Activated CD8-positive, alpha-beta memory T cell treated with anti-CD3 and anti-CD28 coated beads, Interleukin-2, amount 10 ng/mL, durations not matched to agents 7 days and 5 days (primary cell): ENCODE measurements at places on chromosomes 11 and 22. TPM values are rescaled to one million over a fixed set of nuclear protein-coding genes. Genes with fewer than 3 reads are reported as not detected.
A peak's percentile ranks its signal among the peaks of the same experiment; 100 is the strongest.

Gene SCUBE1
- 0.40 TPM for total RNA-seq

Gene GUCY1A2
- total RNA-seq, result not detected

Gene ART1
- total RNA-seq, result not detected

Gene CNTF
- total RNA-seq, result 3.4 TPM

Gene RTN4RL2
- not detected for total RNA-seq

Gene HARBI1
- 5.9 TPM for total RNA-seq

Gene PTPMT1
- 50.2 TPM for total RNA-seq

Gene DUSP8
- total RNA-seq, result 0.50 TPM

Gene SMIM38
- total RNA-seq, result 0.26 TPM

Gene CATSPER1
- total RNA-seq, result not detected

Gene E2F8
- 46.9 TPM for total RNA-seq

Gene GGTLC2
- total RNA-seq, result not detected

DNA sequence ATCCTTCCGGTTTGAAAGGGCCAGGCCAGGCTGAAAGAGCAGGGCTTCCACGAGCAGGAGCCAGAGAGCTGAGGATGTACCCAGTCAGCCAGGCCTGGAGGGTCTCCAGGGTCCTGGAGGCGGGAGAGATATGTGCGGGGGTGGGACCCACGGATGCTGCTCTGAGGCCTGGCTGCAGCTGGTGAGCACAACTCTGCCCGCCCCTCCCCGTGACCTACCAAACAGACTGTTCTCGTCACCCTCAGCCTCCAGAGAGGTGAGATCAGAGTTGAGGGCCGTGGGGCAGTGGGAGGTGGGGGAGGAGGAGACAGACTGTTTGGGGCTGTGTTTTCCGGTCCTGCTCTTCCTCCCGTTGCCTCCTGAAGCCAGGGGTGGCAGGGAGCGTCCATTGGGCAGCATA, 42.2 kb downstream of the TRIOBP start:
- H3K27ac ChIP-seq, result no peak overlapping the region
- peaks cover 1% of the 10 kb centered on the region for H3K36me3 ChIP-seq
- H3K27me3 ChIP-seq, result no peaks in the 10 kb centered on the region
- peaks cover 10% of the 10 kb centered on the region for H3K4me1 ChIP-seq

DNA sequence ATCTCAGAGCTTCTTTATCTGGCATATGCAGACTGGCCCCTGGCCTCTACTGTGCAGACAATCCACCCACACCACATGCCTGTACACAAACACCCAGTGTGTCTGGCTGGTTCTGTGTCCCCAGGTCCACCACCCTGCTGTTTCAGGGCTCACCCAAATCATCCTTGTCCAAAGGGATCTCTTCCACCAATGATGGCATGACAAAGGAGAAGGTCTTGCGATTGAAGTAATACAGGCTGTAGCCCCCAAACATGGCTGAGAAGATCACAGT, 1.7 kb downstream of the SLC37A4 start:
- peak overlapping the region; percentile 83 for H3K27ac ChIP-seq
- H3K4me3 ChIP-seq, result peak overlapping the region; percentile 71
- no peaks in the 10 kb centered on the region for H3K27me3 ChIP-seq
- DNase-seq, result no peak
- peaks cover 12% of the 10 kb centered on the region for H3K36me3 ChIP-seq

DNA sequence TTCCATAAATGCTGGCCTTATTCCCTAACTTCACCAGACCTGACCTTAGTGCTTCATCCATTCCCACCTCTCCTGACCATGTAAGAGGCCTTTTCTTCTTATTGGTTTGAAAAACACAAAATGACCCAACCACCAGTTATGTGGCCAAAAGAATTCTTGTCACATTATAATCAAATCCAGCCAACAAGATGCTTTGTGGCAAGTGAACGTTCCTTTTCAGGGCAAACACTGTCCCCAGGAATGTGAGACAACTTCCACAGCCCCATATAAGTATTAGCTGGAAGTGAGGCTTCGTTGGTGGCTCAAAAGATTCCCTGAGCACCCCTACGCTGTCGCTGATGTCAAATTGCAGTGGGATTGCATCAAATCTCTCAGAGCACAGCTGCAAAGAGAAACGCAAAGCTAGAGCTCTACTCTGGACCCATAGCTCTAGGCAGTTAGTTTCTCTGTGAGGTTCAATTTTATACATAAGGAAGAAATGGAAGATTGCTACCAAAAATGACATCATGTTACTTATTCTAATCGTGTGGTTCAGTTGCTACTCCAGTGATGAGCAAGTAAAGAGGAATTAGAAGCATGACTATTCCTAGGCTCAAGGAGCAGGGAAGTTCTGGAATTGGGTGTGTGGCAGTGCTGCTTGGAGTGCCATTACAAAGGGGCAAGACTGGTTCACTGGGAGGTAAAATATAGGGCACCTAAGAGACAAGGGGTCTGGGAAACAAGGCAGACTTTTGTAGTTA, 26.1 kb downstream of the GLYATL1 start:
- H3K27ac ChIP-seq, result no peak overlapping the region
- no peak for DNase-seq

- no peak for DNase-seq
- no peaks in the 10 kb centered on the region for H3K4me1 ChIP-seq
- H3K4me3 ChIP-seq, result no peak overlapping the region
- no peak overlapping the region for H3K27ac ChIP-seq
These were observed 133.4 kb downstream of the DBX1 start for GRCh38 chr11:20026629-20027555.

DNA sequence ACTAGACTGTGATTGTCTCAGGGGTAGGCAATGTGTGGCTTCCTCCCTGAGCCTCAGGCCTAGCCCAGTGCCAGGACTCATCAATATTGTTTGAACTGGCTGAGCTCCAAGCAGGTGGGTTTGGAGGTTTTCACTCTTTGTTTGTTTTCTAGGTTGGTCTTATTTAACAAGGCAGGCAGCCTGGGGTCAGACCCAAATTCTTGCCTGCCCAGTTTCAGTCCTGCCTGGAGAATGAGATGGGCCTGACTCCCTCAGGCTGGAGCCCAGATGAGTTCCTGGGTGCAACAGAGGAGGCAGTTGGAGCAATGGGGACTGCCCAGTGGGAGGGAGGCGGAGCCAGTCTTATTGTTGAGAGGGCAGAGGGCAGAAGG, 28.3 kb upstream of the TP53I11 start:
- no peaks in the 10 kb centered on the region for H3K27me3 ChIP-seq
- no peak for DNase-seq
- peaks cover 26% of the 10 kb centered on the region for H3K4me1 ChIP-seq
- no peak overlapping the region for H3K4me3 ChIP-seq
- H3K27ac ChIP-seq, result no peak overlapping the region

DNA sequence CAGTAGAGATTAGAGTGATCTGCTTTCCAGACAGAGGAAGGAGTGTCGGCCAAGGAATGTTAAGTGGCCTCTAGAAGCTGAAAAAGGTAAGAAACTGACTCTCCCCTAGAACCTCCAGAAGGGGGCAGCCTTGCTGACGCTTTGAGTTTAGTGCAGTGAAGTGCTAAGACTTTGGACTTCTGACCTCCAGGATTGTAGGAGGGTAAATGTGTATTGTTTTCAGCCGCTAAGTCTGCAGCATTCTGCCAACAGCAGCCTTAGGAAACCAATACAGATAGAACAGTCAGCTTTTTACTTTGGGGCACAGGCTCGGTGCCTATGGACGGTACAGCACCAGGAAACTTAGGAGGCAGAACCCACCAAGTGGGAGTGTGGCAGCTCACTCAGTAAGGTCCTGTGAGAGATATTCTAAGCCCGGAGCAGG, 3.6 kb upstream of the TBC1D22A start:
- peaks cover 39% of the 10 kb centered on the region for H3K4me1 ChIP-seq
- peak overlapping the region; percentile 36 for H3K27ac ChIP-seq
- peak; percentile 69 for DNase-seq
- H3K36me3 ChIP-seq, result peaks cover 15% of the 10 kb centered on the region
- H3K4me3 ChIP-seq, result no peak overlapping the region

DNA sequence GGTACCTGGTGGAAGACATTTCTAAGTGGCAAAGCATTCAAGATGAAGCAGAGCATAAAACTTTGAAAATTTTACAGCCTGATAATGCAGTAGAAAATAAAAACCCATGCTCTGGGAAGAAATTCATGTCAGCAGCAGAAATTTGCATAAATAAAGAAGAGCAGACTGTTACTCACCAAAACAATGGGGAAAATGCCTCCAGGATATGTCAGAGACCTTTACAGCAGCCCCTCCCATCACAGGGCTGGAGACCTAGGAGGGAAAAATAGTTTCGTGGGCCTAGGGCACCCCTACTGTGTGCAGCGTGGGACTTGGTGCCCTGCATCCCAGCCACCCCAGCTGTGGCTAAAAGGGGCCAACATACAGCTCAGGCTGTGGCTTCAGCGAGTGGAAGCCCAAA, 5.4 kb upstream of the DKK3 start:
- peaks cover 5% of the 10 kb centered on the region for H3K4me1 ChIP-seq
- no peak overlapping the region for H3K4me3 ChIP-seq
- H3K27ac ChIP-seq, result no peak overlapping the region
- H3K36me3 ChIP-seq, result no peaks in the 10 kb centered on the region
- peaks cover 67% of the 10 kb centered on the region for H3K27me3 ChIP-seq

GRCh38 chr22:25111579-25112517, 87.8 kb upstream of the CRYBB3 start:
- no peak overlapping the region for H3K27ac ChIP-seq
- H3K4me3 ChIP-seq, result no peak overlapping the region
- peaks cover 10% of the 10 kb centered on the region for H3K4me1 ChIP-seq
- H3K27me3 ChIP-seq, result no peaks in the 10 kb centered on the region
- no peaks in the 10 kb centered on the region for H3K36me3 ChIP-seq
- no peak for DNase-seq

GRCh38 chr11:112722876-112723275, 238.3 kb upstream of the NCAM1 start:
- no peak overlapping the region for H3K27ac ChIP-seq
- DNase-seq, result no peak
- H3K4me1 ChIP-seq, result no peaks in the 10 kb centered on the region
- H3K4me3 ChIP-seq, result no peak overlapping the region

- H3K27ac ChIP-seq, result no peak overlapping the region
- peaks cover 2% of the 10 kb centered on the region for H3K36me3 ChIP-seq
- peaks cover 8% of the 10 kb centered on the region for H3K27me3 ChIP-seq
- no peak overlapping the region for H3K4me3 ChIP-seq
- H3K4me1 ChIP-seq, result peaks cover 4% of the 10 kb centered on the region
These were observed 16.6 kb upstream of the STK33 start for GRCh38 chr11:8610532-8611116.

- DNase-seq, result no peak
- no peaks in the 10 kb centered on the region for H3K4me1 ChIP-seq
- H3K27me3 ChIP-seq, result no peaks in the 10 kb centered on the region
- H3K4me3 ChIP-seq, result no peak overlapping the region
These were observed 1430.1 kb downstream of the LRRC4C start for GRCh38 chr11:40029391-40029790.

- DNase-seq, result no peak
- H3K36me3 ChIP-seq, result no peaks in the 10 kb centered on the region
- no peaks in the 10 kb centered on the region for H3K4me1 ChIP-seq
- H3K27me3 ChIP-seq, result peaks cover 3% of the 10 kb centered on the region
These were observed 450.6 kb upstream of the B3GAT1 start for GRCh38 chr11:134862587-134863195.

DNA sequence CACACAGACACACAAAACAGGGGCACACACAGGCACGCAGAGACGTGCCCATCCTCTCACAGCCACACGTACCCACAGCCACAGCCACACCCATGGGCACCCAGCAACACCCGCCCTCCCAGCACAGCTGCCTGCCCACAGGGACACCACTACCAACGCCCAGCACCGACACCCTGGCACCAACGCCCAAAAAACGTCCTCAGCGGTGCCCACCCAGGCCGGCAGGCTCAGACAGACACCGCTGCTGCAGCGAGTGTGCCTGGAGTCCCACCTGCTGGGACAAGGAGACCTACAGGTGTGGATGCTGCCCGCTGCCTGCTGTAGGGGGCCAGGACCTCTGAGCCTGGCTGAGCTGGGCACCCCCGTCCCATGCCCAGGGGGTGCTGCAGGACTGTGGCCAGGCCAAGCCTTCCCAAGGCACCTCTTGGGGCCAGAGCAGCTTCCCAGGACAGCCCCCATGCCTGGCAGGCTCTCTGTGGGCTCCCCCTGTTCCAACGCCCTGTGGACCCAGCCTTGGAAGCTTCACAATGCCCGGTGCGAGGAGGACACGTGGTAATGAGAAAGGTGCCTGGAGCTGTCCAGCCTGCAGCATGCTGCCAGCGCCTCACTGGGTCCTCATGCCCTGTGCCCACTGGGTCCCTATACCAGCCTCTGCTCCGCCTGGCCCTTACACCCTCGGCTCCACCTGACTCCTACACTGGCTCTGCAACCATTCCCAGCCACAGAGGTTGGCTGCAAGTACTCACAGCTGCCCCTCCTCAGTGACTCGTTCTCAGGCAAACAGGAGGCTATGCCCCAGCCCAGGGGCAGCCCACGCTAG, 45.8 kb upstream of the TH start:
- H3K27ac ChIP-seq, result no peak overlapping the region
- H3K4me1 ChIP-seq, result peaks cover 9% of the 10 kb centered on the region
- H3K36me3 ChIP-seq, result no peaks in the 10 kb centered on the region
- peak; percentile 39 for DNase-seq
- peaks cover 9% of the 10 kb centered on the region for H3K27me3 ChIP-seq
- no peak overlapping the region for H3K4me3 ChIP-seq

GRCh38 chr11:8207080-8208000, 38.5 kb upstream of the RIC3 start:
- no peaks in the 10 kb centered on the region for H3K4me1 ChIP-seq
- no peak for DNase-seq
- no peak overlapping the region for H3K27ac ChIP-seq
- H3K4me3 ChIP-seq, result no peak overlapping the region

GRCh38 chr11:109956124-109956793, 136.9 kb upstream of the ZC3H12C start:
- peak overlapping the region; percentile 20 for H3K4me3 ChIP-seq
- peaks cover 12% of the 10 kb centered on the region for H3K4me1 ChIP-seq
- no peak for DNase-seq
- H3K27me3 ChIP-seq, result peaks cover 32% of the 10 kb centered on the region

GRCh38 chr11:35337136-35337913, 82.0 kb downstream of the SLC1A2 start:
- peaks cover 4% of the 10 kb centered on the region for H3K36me3 ChIP-seq
- peaks cover 14% of the 10 kb centered on the region for H3K4me1 ChIP-seq
- peaks cover 4% of the 10 kb centered on the region for H3K27me3 ChIP-seq
- no peak overlapping the region for H3K4me3 ChIP-seq
- H3K27ac ChIP-seq, result no peak overlapping the region

- no peaks in the 10 kb centered on the region for H3K27me3 ChIP-seq
- H3K4me1 ChIP-seq, result no peaks in the 10 kb centered on the region
- H3K27ac ChIP-seq, result no peak overlapping the region
- H3K4me3 ChIP-seq, result no peak overlapping the region
- DNase-seq, result no peak
These were observed 1374.2 kb downstream of the FAM181B start for GRCh38 chr11:81359476-81359875.

DNA sequence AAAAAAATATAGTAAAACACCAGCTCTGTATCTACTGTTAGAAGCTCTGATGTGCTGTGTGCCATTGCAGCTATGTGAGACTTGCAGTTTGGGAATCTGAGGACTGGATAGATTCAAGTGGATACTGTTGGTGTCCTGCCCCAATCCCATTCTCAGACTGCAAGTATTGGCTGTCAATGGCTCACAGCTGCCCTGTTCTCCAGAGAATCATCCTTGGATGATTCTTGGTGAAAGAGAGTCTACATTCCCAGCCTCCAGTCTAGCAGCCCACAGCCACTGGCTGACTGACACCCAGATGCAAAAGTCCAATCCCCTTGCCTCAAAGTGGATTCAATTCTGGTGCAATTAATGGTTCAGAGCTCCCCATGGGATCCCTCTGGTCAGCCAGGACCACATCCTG, 206.1 kb upstream of the MTNR1B start:
- no peak overlapping the region for H3K4me3 ChIP-seq
- H3K4me1 ChIP-seq, result no peaks in the 10 kb centered on the region
